ENCODE measurements at places on chromosomes 13 and 19. TPM values are rescaled to one million over a fixed set of nuclear protein-coding genes. Genes with fewer than 3 reads are reported as not detected.

GRCh38 chr19:11322269-11323024 lies 17.0 kb downstream of the RAB3D start:
- DNase-seq: no peak

GRCh38 chr19:29757551-29757950 lies 42.5 kb upstream of the C19orf12 start:
- DNase-seq: no peak

ACER1 gene
- total RNA-seq: not detected

- no peak for DNase-seq
These were observed at the start of gene KLK6 for GRCh38 chr19:50969413-50969760. Gene KLK6, minus strand, starts transcription at chr19:50969591. Its CDS starts 1,487 bp downstream, at chr19:50968104.

PRR19 gene
- 2.1 TPM for total RNA-seq

- DNase-seq: no peak
These were observed 312.6 kb downstream of the SLITRK6 start for GRCh38 chr13:85486663-85487062.

DNA sequence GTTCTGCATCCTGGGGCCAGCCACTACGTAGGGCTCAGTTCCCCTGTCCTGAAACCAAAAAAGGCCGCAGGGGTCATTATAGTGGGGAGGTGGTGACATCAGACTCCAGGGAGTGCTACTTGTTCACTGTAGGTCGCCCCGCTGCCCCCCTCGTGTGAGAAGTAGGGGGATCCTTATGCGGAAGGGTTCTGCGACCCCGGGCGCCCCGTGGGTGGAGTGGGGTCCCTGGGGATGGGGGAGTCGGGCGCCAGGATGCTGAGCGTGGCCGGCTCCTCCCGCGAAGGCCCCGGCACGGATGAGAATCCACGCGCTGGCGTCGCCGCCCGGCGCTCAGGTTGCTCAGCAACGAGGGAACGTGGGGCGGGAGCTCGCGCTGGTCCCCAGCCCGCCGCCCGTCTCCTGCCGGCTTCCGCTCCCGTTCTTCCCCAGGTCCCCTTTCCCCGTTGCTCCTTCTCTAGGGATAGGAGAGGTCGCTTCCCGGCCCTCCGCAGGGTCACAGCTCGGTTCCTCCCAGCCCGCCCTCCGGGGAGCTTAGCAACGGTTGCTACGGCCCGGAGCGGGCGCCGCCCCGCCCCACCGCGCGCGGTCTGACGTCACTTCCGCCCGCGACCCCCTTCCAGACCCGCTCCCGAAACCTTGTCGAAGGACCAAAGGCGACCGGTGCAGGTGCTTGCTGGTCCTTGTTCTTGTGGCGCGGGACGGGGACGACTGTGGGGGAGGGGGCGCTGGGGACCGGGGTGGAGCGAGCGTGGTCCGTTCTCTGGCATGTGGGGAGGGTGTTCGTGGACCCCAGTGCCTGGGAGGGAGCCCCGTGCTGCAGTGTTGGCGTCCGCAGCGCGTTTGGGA lies at the start of gene NAT14:
Gene NAT14 (plus strand): TSS at position 596 of the 846 bp plus-strand sequence. CDS start 521 bp downstream, outside the sequence.
- no peak for DNase-seq

ARL11 gene
- not detected for total RNA-seq

- no peak for DNase-seq
These were observed 5.8 kb downstream of the LATS2 start for GRCh38 chr13:21055511-21056045.

DNA sequence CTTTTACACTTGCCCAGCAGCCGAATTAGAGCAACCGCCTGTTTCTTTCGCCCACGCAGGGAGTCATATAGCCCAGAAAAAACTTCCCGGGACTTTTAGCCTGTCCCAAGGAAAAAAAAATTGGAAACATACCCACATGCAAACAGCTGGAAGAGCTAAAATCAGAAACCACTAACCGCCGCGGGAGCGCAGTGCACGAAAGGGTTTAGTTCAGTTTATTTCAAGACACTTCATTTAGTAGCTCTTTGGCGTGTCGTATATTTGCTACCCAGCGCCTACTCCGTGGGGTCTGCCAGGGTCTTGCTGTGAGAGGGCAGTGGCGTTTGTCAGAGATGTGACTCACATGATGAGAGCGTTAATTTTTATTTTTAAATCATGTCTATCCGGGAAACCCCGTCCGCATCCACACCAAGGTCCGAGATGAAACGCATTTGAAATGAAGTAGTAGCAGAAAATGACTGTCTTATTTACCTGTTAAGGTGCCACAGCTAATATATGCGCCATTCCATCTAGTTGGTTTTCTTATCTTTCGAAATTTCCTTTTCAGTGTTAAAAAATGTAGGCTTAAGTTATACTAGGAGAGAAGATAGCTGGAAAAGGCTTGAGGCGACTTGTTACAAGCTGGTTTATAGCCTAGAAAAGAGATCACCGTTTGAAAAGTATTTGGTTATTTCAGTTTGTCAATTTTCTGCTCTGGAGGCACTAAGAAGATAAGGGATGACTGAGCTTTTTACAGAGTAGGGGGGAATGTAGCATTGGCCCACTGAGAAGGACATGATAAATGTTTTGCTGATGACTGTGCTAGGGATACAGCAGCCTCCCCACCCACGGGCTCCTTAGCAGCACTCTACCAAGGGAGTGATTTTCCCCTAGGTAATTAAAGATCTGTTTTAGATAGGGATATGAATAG lies 1.7 kb downstream of the KLF5 start:
- DNase-seq: no peak

DNA sequence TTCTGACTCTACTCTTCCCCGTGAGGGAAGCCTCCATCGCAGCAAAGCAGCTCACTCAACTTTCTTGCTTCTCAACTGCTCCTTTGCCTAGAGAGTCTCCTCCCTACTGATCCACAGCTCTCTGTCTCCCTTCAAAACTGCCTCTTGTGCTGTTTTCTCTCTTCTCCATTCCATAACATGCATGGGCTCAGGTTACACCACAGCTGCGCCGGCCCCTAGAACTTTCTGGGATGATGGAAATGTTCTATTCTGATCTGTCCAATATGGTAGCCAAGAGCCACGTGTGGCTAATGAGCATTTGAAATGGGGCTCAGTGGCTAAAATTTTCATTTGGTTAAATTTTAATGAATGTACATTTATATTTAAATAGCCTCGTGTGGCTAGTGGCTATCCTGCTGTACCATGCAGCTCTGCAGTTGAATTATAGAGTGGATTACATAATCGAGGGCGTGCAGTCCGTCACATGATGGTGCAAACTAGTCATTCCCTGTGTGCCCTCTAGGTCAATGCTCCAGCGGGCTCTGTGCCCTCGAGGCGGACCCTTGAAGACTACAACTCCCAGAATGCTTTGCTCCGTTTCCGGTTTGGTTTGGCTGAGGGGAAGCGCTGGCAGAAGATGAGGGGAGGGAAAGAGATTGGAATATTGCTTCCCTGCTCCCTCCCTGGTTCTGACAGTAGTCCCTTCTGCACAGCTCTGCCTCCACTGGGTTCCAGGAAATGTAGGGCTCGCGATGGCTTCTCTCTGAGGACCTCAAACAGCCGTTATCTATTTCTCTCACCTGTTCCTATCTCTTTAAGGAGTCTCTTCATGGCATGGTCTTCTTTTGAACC lies 109.8 kb downstream of the CACNA1A start:
- no peak for DNase-seq

DNA sequence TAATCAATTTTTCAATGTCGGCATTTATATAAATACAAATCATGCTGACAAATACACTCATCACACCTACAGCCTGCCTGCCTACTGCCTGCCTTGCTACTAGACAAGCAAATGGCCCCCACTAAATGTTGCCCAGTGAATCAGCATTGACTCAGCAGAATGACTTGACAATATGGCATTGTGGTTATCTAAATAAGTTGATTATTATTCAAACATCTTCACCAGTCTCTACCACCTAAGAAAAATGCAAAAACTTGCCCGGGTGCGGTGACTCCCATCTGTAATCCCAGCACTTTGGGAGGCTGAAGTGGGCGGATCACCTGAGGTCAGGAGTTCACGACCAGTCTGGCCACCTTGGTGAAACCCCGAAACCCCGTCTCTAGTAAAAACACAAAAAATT lies 296.1 kb downstream of the PCDH9 start:
- no peak for DNase-seq

- DNase-seq: no peak
These were observed 47.5 kb downstream of the SOX21 start for GRCh38 chr13:94664889-94665288.

KLC3 gene
- 0.49 TPM for total RNA-seq

ZNF284 gene
- 0.87 TPM for total RNA-seq

GRCh38 chr13:67443923-67444322 lies 213.8 kb upstream of the PCDH9 start:
- DNase-seq: no peak

PROSER3 gene
- total RNA-seq: 63.9 TPM

KIR3DL2 gene
- not detected for total RNA-seq

ZNF443 gene
- total RNA-seq: 6.0 TPM

DNA sequence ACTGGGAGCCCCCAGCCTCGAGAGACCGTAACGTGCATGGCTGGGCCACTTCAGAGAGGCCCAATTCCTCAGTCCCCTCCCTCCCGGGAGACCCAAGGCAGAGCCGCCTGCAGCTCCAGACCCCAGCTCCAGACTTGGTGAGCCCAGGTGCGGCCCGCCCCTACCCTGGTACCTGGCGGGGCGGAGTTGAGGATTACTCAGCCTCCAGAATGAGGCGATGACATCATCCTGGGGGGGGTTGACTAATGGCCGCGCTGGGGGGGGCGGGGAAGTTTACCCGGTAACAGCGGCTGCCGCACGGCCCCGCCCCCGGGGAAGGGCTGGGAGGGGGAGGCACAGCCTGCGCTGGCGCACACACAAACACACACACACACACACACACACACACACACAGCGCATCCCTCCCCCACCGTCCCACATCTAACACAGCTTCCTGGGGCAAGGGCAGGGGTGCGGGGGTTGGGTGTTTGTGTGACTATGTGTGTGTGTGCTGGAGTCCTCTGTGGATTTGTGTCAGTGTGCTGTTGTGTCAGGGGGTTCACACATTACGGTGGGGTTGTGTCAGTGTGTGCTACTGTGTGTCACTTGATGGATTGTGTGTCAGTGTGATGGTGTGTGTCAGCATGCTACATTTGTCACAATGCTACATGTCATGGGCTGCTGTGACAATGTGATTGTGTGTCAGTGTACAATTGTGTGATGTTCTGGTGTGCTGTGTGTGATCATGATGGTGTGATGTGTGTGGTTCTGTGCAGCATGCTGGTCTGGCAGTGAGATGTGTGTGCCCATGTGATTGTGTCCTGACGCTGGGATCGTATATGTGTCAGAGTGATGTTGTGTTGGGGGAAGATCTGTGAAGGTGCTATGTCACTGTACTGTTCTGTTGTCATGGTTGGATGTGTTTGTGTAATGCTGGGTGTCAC lies 10.3 kb upstream of the BBC3 start:
- DNase-seq: no peak

DNA sequence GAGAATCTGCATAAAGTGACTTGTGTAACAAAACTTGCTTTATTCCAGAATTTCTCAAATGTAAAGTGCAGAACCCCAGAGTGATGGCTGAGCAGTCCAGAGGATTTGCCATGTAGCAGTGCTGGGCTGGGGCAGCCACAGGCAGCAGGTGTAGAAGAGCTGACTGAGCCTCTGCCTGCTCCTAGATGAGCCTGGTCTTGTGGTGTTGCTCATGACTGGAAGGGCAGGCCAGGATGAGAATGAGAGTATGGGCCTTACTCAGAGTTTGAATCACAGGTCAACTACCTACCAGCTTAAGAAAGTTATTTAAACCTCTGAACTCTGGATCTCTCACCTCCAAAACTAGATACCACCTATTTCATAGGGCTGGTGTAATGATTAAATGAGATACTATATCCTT lies 2.9 kb upstream of the C13orf42 start:
- no peak for DNase-seq

- DNase-seq: no peak
These were observed 25.4 kb downstream of the VWA8 start for GRCh38 chr13:41935501-41935900.

DNA sequence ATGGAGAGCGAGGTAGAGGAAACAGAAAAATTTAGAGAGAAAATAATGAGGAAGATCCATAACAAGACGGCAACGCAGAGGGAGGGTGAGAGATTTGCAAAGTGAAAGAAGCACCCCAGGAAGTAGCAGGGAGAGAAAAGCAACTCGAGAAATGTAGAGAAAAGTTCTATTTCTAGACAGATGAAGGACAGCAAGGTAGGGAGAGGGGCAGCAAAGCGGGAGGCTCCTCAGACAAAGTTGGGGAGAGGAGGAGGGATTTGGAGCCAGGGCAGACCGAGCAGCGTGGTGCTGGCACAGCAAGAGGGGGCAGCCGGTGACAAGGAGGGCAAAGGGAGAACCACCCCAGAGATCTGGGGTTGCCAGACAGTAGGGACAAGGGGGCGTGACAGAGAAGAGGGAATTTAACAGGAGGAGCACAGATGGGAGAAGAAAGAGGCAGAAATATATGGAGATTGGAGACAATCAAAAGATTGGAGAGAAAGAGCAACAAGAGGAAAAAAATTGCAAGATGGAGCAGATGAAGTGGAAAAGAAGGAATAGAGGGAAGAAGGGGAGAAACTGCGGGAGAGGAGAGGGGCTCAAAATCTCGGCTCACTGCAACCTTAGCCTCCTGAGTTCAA lies 989 bp downstream of the ZNF766 start:
- DNase-seq: no peak

ZNF728 gene
- not detected for total RNA-seq

DNA sequence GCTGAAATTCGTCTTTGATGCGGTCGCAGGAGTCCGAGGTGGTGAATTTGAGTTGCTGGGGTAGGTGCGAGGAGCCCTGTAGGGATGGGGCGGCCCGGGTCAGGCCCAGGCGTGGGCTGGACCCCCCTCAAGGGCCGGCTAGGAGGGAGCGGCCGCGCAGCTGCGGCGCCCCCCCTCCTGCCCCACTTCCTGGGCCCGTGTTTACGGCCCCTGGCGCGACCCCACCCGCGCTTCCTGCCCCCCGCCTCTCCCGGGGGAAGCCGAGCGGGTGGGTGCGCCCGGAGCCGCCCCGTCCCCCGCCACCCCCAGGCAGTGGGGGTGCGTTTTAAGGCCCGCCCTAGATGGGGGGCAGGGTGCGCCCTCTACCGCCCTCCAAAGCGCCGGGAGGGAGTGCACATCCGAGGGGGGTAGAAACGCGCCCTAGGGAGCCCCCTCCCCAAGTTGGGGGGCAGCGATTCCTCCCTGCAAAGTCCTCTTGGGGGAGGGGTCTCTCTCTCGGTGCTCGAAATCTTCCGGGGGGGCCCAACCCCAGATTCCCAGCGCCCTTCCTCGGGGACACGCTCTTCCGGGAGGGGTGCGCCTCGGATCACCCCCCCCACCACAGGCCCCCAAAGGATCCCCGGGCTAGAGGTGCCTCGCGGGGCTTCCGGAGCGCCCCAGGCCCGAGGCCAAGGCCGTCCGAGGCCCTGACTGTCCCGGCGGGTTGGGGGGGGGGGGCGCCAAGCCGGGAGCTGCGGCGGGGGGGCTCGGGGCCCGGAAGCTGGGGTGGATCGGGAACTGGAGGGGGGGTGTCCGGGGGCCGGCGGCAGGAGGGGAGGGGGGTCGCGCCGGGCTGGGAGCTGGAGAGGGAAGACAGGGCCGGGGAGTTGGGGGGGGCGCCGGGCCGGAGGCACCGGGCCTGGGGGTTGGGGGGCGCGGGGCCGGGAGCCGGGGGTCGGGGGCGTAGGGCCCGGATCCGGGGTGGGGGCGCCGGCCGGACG lies 823 bp downstream of the TLE5 start:
- DNase-seq: no peak

Measured in Panc1 (cell line).